NCI-H748 treated with DMSO at 0.1 percent for 48 hours (cell line): ENCODE measurements at places on chromosomes 4 and X.

GRCh38 chr4:184728858-184729257, 5.0 kb downstream of the CENPU start:
- DNase-seq: no peak

DNA sequence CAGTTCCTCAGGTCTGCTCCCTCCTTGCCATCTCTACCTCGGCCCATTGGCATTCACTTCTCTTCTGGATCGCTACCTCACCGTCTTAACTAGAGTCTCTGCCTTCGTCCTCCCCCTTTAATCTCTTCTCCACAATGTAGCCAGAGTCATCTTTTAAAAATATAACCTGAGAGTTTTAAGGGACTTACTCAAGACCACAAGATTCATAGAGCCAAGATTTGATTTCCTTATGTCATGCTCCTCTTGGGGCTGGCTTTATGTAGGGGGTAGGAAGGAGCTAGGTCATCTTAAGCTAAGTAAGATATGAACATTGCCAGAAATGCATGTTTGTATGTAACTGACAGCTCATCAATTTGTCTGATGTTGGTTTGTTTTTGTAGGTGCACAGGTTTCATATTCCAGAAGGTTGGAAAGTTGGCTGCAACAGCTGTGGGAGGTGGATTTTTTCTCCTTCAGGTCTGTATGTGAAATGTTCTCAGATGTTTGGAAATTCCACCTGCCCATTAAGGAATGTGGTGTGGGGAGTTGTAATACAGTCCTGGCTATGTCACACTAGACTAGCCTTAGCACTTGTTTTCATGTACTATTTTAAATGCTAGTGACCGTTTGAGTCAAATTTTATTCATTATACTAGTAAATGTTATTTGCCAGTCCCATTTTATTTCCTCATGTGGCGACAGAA, 19.6 kb downstream of the FUNDC2 start:
- DNase-seq: no peak

- no peak for DNase-seq
Measured at GRCh38 chr4:145496292-145496691, 14.6 kb downstream of the SMAD1 start.

- no peak for DNase-seq
Measured at GRCh38 chrX:146481735-146482134, 327.8 kb upstream of the CXorf51B start.

- no peak for DNase-seq
Measured at GRCh38 chr4:61446941-61447340, 246.8 kb downstream of the ADGRL3 start.

- no peak for DNase-seq
Measured at GRCh38 chr4:116064331-116064730, 950.9 kb upstream of the NDST4 start.

DNA sequence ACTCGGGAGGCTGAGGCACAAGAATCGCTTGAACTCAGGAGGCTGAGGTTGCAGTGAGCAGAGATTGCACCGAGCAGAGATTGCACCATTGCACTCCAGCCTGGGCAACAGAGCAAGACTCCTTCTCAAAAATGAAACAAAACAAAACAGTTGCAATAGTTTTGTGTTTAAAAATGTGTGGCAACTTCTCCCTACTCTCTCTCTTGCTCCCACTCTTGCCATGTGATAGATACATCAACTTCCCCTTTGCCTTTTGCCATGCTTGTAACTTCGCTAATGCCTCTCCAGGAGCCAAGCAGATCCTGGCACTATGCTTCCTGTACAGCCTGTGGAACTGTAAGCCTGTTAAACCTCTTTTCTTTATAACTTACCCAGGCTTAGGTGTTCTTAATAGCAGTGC, 52.5 kb upstream of the INTU start:
- no peak for DNase-seq

DNA sequence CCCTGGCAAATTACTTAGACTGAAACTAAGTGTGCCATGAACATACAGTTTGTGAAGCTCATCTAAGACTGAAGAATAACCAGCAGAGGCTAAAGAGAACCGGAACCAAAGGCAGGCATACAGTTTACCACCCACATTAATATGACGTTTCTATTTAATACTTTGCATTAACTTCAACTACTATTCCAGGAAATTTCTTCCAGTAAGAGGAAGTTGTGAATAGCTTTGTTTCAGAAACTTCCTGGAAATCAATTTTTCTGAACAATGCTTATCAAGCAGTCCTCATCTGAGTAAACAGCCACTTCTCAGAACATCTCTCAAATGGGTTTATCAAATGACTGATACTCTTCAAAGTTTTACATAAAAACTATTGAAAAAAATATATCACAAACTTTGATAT, 252.7 kb downstream of the OPHN1 start:
- DNase-seq: no peak

- DNase-seq: no peak
Measured at GRCh38 chrX:42804524-42804923, 26.6 kb upstream of the PPP1R2C start.

- no peak for DNase-seq
Measured at GRCh38 chr4:148207068-148207467, 235.1 kb downstream of the NR3C2 start.
